ENCODE measurements at places on chromosomes 2 and 18.

- no peak for DNase-seq
Observed at GRCh38 chr2:200099256-200099655, 143.9 kb downstream of the MAIP1 start.

DNA sequence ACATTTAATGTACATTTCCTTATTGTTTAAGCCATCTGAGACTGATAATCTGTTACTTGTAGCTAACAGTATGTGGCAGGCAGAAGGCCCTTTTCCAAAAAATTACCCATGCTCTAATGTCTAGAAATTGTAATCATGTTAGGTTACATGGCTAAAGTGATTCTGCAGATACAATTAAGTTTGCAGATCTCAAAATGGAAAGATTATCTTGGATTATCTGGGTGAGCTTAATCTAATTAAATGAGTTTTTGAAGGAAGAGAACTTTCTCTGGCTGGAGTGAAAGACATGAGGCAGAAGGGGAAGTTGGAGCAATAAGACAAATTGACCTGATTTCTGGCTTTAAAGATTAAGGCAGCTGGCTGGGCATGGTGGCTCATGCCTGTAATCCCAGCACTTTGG lies 76.3 kb downstream of the MBD2 start:
- no peak for DNase-seq

GRCh38 chr2:57376985-57377384 lies 669.6 kb upstream of the VRK2 start:
- DNase-seq: no peak

DNA sequence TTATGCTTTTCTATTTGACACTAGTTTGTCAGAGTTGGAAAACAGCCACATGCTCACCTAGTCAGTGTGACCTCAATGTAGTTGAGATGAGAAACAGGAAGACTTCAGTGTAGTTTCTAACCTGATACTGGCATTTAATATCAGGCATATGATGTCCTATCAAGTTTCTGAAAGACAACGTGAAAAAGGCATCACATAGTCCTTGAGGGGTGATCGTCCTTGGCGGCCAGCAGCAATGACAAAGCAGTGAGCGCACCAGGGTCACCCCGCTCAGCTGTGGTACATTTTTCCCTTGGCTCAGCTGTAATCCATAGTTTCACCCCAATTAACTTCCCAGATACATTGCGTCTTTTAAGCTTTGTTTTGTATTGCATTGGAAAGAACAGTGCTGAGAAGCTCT lies 4.3 kb downstream of the HSPE1 start:
- DNase-seq: no peak

DNA sequence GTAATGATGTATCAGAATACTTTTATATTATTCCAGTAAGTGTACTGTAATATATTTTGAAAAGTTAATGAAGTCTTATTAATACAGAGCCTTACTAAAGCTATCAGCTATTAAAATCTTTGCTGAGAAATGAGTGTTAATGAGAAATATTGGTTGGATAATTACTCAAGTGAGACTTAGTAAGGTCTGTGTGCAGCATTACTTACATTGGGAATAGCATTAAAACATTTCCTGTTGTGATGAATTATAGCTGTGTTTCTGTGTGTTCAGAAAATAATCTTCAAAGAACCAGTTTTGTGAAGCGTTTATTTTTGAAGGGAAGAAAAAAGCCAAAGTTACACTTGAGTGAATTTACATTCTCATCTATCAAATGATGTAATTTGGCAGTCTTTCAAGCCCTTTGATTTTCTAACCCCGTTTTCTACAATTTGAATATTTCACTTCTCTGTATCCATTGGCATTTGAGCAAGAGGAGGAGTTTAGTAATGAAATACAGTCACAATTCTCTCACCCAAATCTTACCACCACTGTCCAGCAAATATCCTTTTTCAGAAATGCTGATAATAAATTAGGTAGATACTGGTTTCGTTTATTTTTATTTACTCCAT lies 123.5 kb upstream of the BOD1L2 start:
- DNase-seq: no peak

DNA sequence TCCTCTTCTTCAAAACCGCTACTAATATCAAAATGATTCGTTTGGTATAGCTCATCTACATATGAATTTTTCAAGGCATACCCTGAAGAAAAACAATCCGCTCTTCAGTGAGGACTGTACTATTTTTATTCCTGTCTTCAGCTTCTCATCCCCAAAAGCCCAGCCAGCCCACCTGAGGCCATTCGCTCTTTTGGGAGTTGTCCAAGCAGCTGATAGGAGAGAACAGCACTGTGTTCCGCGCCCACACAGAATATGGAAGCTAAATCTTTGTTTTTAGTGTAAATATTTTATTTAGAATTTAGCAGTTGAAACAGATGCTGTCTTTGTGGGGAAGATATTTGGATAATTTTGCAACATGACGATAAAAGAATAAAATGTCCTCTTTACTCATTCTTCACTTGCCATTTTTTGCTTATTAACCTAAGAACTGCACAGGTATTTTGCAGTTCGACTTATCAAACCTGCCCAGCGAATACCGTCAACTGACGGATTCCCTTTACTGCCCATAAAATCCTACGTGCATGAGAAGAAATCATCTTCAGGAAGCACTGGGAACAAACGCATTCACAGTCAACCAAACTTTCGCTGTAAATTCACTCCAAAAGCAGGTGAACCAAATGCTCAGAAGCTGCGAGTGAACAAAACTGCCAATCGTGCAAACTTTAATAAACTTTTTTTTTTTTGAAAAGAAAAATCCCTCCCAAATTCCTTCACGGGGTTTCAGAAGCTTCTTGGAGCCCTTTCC lies 3.4 kb downstream of the ZNF521 start:
- no peak for DNase-seq

DNA sequence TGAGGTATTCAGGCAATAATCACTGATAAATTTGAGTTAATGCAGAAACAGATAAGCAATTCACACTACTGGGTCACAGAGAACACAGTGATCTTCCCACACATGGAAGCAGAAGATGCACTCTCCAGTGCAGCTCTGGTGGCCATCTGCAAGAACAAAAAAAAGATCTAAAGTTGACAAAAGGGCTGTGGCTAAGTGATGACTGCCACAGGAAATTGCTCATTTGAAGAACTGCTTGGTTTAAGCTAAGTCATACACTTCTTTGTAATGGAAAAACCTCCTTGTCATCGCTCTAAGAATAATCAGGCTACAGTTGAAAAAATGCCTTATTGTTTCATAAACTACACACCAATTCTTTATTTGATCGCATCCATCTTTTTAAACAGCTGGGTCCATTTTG lies 115.1 kb downstream of the DTNB start:
- no peak for DNase-seq

- no peak for DNase-seq
Observed at GRCh38 chr18:35451032-35451431, 46.7 kb downstream of the INO80C start.

GRCh38 chr18:58225101-58225500 lies 181.1 kb downstream of the NEDD4L start:
- DNase-seq: no peak

GRCh38 chr2:143704451-143705106 lies 575.4 kb downstream of the ARHGAP15 start:
- no peak for DNase-seq

DNA sequence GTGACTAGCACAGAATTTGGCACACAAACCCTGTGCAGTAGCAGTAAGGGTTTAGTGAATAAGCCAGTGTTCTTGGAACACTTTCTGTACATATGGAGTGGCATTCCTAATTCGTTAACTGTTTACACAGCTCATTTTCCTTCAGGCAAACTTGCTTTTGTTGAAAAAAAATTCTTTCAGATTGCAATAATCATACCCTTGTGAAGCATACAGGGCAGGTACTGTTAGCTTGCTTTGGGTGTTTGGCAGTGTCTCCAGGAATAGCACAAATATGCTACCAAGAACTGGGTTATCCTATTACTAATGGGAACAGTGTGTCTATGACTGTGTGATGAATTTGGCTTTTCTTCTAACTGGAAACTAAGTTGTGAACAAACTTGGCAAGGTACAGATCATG lies 33.4 kb downstream of the UGP2 start:
- DNase-seq: no peak

DNA sequence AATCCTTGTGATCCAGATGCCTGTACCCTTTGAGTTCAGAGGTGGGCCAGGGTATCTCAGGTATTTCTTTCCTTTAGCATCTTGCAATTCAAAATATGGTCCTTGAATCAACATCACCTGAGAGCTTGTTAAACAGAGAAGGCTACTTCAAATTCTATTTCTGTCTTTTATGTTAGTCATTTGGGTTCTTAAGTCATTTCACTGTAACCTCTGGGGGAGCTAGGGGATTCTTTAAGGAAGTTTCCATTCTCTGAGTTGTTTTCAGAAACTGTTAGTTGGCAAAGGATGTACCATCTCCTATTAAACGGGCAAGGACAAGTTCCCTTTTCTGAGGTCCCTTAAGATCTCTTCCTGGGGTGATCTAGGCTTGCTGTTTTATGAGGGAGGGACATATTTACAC lies 16.6 kb downstream of the CFLAR start:
- DNase-seq: no peak

GRCh38 chr2:128313931-128314347 lies 4.7 kb downstream of the HS6ST1 start:
- no peak for DNase-seq

DNA sequence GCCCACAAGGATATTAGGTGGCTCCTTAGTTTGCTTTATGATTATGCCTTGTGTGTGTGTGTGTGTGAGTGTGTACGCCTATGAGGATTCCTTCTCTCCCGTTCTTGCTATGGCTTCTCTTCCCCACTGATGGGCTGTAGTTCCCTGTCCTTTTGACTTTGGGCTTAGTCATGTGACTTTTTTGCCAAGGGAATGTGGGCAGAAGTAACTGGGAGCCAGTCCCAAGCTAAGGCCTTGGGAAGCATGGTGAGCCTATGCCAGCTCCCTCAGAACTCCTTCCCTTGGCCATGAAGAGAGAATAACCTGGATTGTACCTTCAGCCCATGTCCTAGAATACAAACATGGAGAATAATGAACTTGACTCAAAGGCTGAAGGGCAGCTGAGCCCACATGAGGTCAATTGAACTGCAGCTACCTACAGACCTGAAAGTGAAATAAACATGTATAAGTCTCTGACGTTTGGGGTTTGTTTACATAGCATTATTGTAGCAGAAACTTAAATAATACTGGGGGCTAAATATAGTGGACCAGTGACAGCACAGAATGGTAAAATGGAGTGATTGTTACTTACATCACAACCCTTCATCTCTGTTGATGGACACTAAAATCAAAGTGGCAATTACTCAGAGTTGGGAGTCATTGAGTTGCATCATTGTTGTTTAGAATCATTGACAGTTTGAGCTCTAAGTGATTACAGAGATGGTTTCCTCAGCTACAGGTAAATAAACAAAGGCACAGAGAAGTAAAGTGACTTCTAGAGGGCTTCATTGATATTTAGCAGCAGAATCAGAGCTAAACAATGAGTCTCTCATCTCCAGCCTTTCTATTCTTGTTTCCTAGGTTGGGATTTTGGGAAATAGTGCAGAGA lies 15.3 kb upstream of the IL36G start:
- no peak for DNase-seq

GRCh38 chr2:203873461-203873860 lies 5.9 kb downstream of the CTLA4 start:
- DNase-seq: no peak

- no peak for DNase-seq
Observed at GRCh38 chr2:65539633-65540032, 107.2 kb upstream of the SPRED2 start.

GRCh38 chr2:4077017-4077416 lies 373.6 kb downstream of the DCDC2C start:
- no peak for DNase-seq

Measured in amygdala (tissue), 56 donors.